IMR-90 (cell line): ENCODE measurements at places on chromosomes 5 and 9.

- no peak for DNase-seq
These were observed 90.8 kb upstream of the ZNF618 start for GRCh38 chr9:113785334-113785733.

- peak; percentile 93 for DNase-seq
These were observed 3.8 kb downstream of the IER5L start for GRCh38 chr9:129174102-129174723.

DNA sequence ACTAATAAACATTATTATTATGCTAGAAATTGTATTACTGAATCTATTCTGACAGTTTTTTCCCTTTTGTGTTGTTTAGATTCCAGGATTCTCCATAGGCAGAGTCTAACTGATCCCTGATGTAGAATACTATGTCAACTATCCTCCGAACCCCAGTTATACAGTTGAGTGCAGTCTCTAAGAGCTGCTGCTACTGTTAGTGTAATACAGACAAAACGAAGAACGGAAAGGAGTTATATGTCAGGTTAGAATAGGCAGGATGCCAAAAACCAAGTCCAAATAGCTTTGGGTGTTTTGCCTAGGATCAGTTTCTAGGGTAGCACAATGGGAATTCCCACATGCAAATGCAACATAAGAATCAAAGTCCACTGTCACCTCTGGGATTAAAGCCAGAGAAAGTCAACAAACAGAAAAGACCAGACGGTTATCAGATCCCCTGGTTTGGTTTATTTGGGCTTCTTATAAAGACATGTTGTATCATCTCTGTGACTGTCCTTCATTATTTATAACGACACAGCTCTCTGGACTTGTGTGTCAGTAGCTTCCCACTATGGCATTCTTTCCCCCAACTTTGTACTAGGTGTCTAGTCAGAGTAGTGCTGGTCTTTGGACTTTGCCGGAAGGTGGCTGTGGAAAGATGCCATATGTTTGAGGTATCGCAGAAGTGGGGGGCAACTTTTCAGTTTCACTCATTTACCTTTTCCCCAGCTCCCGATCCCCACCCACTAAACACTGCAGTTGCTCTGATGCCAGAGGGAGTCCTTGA is 14.9 kb upstream of the TMEM38B start:
- no peak for DNase-seq

- DNase-seq = no peak
These were observed 5.5 kb downstream of the UBE2D2 start for GRCh38 chr5:139566611-139567010.

DNA sequence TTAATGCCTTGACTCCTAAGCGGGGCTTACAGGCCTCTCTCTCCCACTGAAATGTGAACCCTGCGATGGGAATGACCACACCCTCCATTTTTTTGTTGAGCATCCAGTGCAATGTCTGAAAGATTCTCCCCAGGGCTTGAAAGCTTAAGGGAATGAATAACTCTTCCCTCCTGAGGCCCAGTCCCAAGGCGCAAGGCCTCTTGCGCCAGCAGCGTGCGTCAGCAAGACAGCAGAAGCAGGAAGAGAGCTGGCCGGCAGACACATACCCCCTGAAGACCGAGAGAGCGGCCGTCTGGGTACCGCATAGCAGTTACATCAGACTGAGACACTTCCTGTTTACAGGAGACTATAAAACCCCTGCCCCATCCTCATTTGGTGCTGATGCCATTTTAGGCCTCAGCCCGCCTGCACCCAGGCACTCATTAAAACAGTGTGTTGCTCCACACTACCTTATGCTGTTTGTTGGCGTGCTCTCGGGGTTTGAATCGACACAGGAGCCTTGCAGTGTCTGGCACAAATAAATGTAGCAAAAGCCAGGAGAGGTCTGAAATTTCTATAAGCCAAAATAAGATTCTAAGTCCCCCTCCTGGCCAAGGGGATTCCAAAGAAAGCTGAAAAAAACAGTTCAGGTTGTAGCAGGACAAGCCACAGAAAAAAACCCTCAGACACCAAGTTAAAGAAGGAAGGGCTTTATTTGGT is 62.3 kb downstream of the GDNF start:
- peak; percentile 48 for DNase-seq

- DNase-seq = no peak
These were observed 53.8 kb downstream of the ARRDC3 start for GRCh38 chr5:91329283-91329682.

GRCh38 chr9:21239911-21240310 is at the start of gene IFNA14:
IFNA14 (minus strand) TSS chr9:21240005; CDS start chr9:21239935, 70 bp downstream.
- no peak for DNase-seq

- peak; percentile 96 for DNase-seq
These were observed 39.8 kb downstream of the NEK6 start for GRCh38 chr9:124297551-124297901.

DNA sequence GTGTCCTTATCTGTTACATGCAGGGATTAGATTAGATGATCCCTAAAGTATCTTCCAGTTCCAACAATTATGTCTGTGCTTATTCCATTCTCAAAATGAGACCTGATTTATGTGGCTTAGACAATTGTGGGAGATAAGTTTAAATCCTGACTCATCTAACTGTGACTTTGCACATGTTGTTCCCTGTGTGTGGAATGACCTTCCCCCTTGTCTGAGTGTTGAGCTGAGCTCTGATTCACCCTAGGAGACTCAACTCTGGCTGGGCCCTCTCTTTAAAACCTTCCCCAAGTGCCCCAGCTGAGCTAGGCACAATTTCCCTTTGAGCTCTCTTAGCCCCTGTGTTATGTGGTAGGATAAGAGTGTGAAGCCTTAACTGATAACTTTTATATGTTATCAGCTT is 118.9 kb upstream of the ELL2 start:
- DNase-seq = peak; percentile 77

- DNase-seq = no peak
These were observed 219.0 kb downstream of the HTR1A start for GRCh38 chr5:63743096-63743798.

- no peak for DNase-seq
These were observed 27.0 kb downstream of the TLE4 start for GRCh38 chr9:79598562-79599345.

GRCh38 chr5:151143645-151144044 is 13.9 kb downstream of the ANXA6 start:
- DNase-seq = no peak

DNA sequence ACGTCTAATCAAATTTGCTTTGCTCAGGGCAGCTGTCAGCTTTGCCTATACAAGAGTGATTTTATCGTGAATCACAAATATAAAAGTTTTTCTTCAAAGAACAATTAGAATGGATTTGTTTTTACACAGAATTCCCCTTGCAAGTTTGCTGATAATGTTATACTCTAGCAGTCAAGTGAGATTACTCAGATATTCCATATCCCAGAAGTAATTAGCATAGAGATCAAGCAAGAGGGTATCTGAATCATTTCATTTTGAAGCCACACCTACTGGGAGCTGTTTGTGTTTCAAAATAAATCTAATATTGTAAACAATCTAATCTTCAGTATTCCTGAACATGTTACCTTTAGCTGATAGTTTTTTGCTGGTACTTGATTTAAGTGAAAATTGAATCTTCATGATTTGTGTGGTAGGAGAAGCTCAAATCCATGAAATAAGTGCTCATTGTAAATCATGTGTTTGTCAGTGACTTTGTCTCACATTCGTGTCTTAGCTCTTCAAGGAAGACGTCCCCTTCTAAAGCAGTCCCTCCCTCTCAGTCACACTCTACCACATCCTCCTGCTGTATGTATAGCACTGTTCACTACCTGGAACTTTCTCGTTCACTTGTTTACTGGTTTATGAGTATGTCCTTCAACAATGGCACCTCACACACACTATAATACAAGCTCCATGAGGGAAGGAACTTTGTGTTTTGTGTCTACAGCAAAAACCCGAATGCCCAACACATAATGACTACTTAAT is 3.3 kb upstream of the TTC39B start:
- DNase-seq = no peak

DNA sequence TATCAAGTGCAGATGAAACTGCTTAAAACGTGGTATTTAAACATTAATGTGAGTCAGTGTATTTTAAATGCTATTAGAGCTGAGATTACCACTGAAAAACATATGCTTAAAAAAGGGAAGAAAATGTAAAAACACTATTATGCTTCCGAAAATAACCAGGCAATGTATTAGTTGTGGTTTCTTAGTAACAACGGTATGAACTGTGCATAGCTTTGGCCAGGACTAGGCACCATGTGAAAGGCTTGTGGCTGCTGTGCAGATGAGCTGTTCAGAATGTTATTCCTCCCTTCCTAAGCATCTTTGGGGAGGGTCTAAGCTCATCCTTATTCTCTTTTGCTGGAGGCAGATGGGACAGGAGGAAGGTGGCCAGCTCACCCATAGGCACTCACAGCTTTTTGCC is 84.9 kb downstream of the NTRK2 start:
- DNase-seq = peak; percentile 24

- DNase-seq = peak; percentile 38
These were observed 750.9 kb downstream of the MAT2B start for GRCh38 chr5:164256351-164256750.

DNA sequence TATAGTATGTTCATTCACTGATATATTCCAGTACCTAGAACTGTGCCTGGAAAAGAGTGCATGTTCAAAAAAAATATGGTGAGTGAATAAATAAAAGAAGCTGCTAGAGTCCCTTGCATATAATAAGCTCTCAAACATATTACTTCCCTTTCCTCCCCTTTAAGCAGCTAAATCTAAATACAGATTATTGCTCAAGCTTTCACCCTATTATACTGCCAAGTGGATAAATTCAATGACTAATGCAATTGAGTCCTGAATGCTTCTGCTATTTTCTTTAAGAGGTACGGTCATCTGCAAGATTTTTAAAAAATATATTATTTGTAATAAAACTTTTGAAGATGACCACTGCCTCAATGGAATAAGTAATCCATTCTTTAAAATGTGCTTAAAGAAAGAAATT is 248.4 kb downstream of the PLK2 start:
- DNase-seq = peak; percentile 34

DNA sequence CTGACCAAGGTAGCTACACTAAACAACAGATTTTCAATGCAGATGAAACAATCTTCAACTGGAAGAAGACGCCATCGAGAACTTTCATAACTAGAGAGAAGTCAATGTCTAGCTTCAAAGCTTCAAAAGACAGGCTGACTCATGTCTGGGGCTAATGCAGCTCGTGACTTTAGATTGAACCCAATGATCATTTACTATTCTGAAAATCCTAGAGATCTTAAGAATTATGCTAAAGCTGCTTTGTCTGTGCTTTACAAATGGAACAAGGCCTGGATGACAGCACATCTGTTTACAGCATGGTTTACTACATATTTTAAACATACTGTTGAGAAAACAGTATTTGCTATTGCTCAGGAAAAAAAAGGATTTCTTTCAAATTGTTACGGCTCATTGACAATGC is 54.9 kb downstream of the RICTOR start:
- DNase-seq = peak; percentile 61

- no peak for DNase-seq
These were observed 21.0 kb upstream of the RNF180 start for GRCh38 chr5:64144425-64145215.

GRCh38 chr5:67222243-67223025 is 25.8 kb upstream of the CD180 start:
- no peak for DNase-seq

DNA sequence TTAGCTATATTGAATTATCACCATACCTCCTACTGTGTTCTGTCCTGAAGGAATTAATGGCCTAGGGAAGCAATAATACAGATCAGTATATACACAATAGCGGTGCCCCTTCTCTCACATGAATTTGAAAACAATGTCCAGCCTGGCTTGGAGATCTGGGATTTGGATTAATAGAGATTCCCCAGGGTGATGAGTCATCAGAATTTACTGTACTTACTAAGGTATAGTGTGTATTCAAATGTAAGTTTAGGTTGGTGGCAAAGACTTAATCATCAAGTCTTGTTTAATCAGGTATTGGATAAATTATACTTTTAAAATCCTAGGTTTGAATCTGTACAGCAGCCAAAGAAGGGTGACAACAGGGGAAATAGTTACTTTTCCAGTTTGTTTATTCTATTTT is 121.5 kb downstream of the FEM1C start:
- DNase-seq = peak; percentile 33

DNA sequence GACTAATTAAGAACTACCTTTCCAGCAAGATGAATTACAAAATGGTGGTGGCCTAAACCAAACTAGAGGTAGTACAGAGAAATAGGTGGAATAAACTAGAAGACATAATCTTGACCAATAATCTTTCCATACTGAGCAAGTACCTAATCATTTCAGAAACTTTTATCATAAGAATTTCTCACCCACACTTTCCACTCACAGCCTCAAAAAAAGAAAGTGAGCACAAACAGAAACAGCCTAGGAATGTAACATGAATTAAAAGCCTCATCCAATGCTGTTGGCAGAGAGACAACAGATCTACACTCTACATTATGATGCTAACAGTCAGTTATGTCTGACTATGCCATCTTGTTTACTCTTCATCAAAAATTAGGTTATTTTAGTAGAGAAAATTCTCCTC is 1.3 kb downstream of the RNF38 start:
- DNase-seq = peak; percentile 70

- peak; percentile 76 for DNase-seq
These were observed 13.2 kb upstream of the ZBTB43 start for GRCh38 chr9:126791406-126792230.

DNA sequence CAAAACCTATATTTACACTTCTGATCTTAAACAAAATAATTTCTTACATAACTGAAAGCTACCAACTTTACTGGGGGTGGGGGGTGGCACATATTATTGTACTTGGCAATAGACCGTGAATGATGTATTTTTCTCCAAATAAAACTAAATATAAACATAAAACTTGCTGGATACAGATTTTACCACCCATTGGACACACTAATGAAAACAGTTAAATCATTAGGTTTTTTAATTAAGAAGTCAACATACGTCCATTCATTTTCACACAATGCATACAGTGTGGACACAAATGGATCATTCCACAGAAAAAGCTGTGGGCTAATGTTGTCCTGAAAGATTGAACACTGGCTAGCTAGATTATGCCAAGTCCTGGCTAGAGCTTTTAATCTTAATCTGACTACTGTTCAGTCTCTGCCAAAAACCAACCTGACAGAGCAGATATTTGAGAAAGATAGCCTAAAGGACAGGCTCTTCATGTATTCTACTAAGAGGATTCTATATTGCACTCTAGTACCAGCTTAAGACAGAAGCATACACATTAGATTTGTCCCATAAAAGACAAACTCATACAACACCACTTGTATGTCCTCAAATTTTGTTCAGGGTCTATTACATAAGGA is 118.1 kb downstream of the SIL1 start:
- DNase-seq = no peak

GRCh38 chr9:133706307-133707050 is 31.7 kb downstream of the SARDH start:
- no peak for DNase-seq

DNA sequence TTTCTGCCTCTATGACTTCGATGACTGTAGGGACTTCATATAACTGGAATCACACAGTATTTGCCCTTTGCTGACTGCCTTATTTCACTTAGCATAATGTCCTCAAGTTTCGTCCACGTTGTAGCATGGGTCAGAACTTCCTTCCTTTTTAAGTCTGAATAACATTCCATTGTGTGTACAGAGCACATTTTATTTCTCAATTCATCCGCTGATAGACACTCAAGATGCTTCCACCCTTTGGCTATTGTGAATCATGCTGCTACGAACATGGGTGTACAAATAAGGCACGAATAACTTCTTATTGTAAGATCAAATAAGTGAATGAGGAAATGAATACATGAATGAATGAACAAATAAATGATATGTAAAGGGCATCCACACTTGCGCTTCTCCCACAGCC is 13.0 kb downstream of the BARX1 start:
- no peak for DNase-seq

- DNase-seq = peak; percentile 4
These were observed 4.7 kb downstream of the KLHL3 start for GRCh38 chr5:137731176-137731575.
